Iris pigment epithelial cell (primary cell): ENCODE measurements at places on chromosomes 1 and 21.

- DNase-seq: no peak
Observed at GRCh38 chr21:29365661-29366265, 67.0 kb downstream of the BACH1 start.

DNA sequence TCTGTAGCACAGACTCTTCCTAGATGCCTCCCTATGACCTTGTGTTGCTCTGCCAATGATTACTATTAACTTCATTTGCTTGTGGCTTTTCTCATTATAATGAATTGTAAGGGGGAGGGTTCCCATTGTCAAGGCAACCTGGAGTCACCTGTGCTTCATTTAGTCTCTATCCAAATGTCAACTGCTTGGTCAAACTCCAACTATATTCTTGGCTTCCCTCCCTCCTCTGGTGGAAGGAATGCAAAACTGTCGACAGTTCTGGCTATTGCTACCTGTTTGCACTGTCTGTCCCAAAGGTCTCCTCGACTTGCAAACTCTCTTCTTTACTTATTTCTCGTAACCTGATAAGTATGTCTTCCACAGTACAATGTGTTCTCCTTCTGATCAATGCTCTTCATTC is 100.3 kb downstream of the CACNA1E start:
- DNase-seq: no peak

- DNase-seq: no peak
Observed at GRCh38 chr1:204299814-204300365, 59.8 kb downstream of the PLEKHA6 start.

DNA sequence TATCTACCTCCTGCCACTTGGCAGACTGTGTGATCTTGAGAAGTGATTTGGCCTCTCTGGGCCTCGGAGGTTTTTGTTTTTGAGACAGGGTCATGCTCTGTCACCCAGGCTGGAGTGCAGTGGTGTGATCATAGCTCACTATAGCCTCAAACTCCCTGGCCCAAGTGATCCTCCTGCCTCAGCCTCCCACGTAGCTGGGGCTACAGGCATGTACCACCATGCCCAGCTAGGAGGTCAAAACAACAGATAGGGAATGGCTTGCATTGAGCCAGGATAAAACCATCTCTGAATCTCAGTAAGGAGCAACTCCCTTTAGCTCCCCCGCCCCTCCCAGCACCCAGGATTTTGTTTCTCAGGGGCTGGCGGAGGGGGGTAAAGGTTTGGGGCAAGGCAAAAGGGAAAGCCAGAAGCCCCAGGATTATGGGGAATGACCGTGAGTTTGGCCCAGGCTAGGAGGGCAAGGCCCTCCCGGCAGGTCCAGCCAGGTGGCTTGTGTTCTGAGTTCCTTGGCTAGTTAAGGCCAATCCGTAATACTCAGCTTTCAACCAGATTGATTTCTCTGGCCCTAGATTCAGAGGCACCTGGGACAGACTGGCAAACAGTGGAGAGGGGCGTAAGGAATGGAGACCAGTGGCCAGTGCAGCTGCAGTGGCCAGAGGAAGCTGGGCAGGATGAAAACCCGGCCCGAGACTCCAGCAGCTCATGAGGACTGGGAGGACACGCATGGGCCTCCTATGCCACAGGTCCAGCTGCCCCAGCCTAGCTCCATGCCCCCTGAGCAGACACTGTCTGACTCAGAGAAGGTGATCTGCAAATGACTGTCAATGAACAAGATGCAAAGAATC is 130.1 kb downstream of the DMRTB1 start:
- peak; percentile 11 for DNase-seq

GRCh38 chr1:16114527-16115467 is 41.1 kb downstream of the EPHA2 start:
- no peak for DNase-seq

GRCh38 chr1:83546874-83547273 is 452.1 kb downstream of the TTLL7 start:
- peak; percentile 8 for DNase-seq

- DNase-seq: peak; percentile 55
Observed at GRCh38 chr1:87329051-87329525, 408 bp downstream of the LMO4 start.

DNA sequence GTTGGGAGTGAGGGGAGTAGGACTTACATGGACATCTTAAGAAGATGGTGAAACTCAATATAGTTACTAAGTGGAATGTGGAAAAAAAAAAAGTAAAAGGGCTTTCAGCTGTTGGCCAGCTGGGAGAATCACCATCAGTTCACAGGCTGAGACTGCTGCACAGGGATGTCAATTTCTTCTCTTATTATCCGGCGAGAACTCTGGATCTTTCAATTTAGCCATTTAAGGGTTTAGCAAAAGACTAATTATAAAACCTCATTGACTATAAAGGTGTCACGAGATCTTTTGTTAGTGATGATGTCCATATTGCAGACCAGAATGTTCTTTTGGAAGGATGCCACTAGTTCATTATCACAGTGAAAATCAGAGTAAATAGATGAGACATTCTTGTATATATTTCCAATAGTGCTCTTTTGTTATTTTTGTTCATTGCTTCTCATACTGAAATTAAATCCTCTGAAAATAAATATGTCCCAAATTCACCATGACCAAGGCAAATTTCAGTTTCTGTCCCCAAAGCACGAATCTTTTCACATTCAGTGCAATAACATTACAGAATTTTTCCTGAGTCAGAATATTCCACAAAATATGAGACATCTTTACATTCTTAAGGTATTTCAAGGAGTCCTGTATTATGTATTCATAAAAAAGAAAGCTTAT is 266.1 kb downstream of the DNM3 start:
- DNase-seq: peak; percentile 19

DNA sequence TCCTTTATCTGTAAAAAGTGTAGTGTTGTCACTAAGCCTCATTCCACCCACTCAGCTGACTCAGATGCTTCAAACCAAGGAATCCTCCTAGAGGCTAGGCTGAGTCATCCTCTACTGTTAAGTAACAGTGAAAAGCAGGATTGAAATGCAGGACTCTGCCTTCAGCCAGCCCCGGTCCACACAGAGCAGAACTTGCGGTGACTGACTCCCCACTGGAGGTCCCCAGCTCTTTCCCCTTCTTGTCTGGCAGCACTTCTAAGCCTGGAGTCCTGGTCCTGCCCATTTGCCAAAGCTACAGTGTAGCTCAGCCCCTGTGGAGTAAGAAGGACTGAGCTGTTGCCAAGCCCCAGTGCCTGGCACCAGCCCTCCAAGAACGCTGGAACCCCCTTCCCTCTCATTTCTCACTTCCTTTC is 1.7 kb downstream of the RAB7B start:
- DNase-seq: peak; percentile 97

GRCh38 chr1:44662683-44663030 is 11.6 kb downstream of the TMEM53 start:
- no peak for DNase-seq

DNA sequence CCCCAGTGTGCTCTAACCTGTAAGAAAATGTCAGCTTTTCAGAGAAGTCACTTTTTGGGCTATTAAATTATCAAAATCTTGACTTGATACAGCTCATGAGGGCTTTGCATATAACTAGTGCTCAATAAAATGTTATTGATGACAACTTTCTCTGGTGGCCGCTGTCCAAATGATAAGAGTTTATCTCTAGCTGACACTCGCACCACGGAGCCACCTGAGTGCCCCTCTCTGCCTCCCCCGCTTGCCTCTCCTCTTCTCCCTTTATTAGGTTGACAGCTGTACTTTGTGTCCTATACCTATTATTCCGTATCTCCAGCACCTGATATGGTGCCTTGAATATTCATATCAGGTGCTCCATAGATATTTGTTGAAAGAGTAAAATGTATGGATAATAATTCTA is 82.8 kb downstream of the PHTF1 start:
- DNase-seq: no peak

DNA sequence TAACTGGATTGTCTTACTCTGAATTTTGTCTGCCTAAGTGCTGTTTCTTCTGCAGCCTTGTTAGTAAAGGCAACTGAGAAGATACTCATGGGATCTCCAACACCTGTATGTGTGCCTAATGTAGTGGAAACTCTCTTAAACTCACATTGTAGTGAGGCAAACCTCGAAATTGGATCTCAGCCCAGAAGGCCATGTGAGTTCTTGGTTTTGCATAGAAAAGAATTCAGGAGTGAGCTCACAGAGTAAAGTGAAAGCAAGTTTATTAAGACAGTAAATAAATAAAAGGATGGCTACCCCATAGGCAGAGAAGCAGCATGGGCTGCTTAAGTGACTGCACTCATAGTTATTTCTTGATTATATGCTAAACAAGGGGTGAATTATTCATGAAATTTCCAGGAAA is 1344.7 kb downstream of the NCAM2 start:
- peak; percentile 29 for DNase-seq

DNA sequence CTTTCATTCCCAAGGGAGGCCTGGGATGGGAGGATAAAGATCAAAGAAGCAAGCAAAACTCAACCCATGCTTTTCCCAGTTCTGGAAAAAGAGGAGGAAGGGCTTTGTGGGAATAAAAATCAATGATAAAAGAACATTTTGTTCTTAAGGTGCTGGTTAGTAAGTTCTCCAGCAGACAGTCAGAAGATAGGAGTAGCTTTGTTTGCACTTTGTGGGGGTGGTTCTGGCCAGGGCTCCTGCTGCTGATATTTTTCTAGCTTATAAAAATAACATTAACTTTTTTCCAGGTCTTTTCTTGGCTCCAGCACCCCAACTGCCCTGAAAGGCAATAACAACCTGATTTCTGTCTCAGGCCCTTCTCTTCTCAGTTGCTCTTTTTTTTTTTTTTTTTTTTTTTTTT is 220.0 kb downstream of the FGGY start:
- peak; percentile 44 for DNase-seq

DNA sequence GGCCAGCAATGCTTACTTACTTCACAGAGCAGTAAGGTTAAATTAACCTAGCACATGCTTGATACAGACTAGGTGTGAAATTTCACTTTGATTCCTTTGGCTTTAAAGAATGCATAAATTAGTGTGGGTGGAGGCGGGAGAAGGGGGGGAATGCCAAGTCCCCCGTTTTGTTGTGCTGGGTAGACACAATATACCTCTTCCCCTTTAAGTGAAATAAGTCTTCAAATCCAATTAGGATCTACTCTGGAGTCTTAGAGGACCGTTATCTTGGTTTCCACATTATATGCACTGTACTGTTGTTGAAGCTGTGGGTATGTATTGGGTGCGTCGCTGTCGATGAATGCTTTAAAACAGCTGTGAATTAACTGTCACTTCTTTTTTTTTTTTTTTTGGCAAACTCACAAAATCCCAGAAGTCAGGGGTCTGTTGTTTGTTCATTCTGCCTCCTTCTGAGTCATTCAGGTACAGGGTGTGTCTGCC is 1.6 kb upstream of the S1PR1 start:
- no peak for DNase-seq

DNA sequence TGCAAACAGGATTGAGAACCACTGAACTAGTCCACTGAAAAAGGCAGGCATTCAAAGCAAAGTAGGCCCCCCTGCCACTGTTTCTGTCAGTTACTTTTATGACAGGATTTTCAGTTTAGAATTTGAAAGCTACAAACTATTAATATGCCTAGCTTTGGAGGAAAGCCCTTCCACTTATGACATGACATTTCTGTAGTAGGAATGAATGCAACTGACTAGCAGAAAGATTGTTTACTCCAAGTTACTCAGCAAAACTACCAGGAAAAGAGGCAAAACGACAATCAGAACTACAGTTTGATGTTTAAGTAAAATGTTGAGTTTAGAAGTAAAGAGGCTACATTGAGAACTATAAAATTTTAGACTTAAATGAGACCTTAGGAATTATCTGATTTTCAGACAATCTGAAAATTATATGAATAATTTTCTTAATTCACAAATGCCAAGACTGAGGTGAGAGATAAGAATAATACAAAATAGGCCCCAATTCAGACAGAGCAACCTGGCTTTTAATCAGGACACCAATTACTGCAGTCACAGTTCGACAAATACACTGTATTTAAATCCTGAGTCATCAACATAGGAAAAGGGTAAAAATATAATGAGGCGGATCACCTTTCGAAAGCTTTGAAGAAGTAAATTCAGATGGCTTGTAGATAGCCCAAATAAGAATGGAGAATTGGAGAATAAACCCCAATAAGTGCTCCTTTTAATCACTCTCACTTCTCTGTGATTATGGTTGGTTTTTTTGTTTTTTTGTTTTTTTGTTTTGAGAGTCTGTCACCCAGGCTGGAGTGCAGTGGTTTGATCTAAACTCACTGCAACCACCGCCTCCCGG is 2.2 kb downstream of the PRKAB2 start:
- DNase-seq: peak; percentile 25

- DNase-seq: no peak
Observed at GRCh38 chr1:5765483-5765882, 226.7 kb downstream of the NPHP4 start.

GRCh38 chr1:11447903-11448302 is 31.1 kb upstream of the DISP3 start:
- DNase-seq: no peak

DNA sequence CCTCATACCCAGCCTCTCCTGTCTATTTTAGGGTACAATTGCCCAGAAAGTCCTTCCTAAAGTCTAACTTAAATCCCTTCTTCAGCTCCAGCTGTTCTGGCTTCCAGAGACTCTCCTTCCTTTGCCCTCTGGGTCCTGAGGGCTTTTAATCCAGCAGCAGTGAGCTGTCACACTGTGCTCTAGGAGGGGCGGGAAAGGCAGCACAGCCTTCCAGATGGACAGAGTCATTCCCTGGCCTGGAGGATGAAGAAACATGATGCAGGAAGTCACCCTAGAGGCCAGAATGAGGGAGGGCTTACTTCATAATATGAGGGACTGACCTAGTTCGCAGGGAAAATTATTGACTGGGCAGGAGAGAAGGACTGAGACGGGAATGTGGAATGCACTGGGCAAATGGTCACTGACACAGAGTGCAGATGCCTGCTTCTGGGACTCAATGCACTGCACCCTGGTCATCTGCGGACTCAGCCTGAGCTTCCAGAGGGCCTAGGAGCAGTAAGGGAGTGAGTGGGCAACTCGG is 1.3 kb downstream of the SH2D2A start:
- peak; percentile 71 for DNase-seq

DNA sequence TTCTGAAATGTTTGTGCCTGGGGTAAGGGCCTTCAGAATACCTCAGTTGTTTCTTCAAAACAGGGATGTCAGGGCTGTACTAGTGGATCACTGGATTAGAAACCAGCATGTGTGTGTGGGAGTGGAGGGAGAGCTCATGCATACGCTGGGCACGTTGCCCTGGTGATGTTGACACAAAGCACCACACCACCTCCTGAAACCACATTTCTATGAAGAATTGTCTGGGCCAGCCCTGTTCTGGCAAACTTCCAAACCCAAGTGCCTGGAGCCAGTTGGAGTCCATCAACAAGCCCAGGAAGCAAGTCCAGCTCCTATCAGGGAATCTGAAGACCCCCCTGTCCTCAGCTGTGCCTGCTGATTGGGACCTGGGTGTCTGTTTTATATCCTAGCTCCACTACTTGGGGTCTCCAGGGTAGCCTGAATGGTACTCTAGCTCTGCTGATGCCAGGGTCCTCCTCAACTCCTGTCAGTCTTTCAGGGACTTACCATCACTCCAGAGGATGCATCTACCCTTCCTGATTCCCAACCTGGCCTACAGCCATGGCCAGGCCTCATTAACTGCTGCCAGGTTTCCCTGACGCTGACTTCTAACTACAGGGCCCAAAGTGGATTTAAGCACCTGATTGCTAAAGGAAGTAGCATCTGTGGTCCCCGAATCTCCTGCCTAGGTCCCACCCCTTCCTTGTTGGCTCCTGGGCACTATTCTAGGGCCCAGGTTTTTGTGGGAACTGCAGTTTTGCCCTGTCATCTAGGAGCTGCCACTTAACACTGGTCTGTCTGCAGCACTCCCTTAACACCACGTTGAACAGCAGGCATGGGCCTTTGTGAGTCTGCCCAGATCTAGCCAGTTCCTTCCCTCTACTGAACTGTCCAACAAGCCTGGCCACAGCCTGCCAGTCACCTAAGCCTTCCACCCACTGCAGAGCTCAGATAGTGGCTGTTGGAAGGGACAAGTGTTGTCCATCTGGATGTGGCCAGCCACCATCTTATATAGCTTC is 45.5 kb downstream of the LPAR3 start:
- DNase-seq: peak; percentile 98
